ENCODE measurements at places on chromosomes 12 and 14.
A peak's percentile ranks its signal among the peaks of the same experiment; 100 is the strongest.

GRCh38 chr12:97951717-97952116, 489.1 kb downstream of the RMST start:
- no peak for DNase-seq

- DNase-seq, result peak; percentile 41
Observed at GRCh38 chr12:110248096-110248447, 33.0 kb upstream of the ATP2A2 start.

DNA sequence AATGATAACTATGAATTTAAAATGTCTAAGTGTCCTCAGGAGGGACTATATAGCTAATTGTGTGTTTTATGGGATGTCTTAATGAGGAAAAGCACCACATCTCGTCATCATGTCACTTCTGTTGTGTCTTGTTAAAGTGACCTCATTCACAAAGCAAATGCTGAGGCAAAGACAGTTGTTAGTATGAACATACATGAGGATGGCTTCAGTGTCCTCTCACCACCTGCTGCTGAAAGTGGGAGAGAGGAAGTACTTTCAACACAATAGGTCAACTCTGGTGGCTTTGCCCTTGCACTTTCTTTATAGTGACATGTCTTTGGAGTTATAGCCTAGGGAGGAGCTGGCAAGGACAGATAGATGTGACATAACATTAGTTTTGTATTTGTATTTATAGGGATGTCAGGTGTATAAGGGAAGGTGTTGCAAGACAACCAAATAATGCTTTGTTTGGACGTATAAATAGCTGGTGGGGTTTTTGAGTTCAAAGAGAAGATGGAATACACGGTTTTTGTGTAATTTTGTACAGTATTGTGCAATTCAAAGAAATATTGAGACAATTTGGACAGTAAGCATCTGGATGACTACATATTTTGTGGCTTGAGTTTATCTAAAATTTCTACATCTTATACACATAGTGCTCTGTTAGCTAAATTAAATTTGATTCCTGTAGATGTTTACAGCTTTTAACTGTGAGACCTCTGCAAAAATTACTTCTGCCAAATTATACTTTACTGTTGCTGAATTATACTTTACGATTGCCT, 131.7 kb upstream of the ATP2B1 start:
- no peak for DNase-seq

- peak; percentile 23 for DNase-seq
Observed at GRCh38 chr14:81534510-81535074, 939 bp upstream of the SEL1L start.

- no peak for DNase-seq
Observed at GRCh38 chr12:82008251-82008650, 249.1 kb upstream of the PPFIA2 start.

DNA sequence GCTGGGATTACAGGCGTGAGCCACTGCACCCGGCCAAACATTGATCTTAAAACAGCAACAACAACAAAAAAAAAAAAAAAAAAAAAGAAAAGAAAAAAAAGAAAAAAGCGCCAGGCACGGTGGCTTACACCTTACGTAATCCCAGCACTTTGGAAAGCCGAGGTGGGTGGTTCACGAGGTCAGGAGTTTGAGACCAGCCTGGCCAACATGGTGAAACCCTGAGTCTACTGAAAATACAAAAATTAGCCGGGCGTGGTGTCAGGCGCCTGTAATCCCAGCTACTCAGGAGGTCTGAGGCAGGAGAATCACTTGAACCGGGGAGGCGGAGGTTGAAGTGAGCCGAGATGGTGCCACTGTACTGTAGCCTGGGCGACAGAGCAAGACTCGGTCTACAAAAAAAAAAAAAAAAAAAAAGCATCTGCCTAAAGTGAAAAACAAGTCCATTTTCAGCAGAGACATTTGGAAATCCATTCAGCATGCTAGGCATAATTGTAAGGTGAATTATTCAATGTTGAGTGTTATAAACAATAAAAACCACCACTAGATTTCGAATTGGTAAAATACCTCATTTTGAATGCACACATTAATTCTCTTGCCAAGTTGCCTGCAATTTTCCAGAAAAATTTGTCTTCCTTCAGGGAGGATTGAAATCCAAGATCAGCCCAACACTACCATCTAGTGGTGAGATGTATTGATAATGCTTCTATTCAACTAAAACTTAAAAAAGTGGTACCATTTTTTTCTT, 8.0 kb upstream of the CERS5 start:
- DNase-seq, result peak; percentile 92

DNA sequence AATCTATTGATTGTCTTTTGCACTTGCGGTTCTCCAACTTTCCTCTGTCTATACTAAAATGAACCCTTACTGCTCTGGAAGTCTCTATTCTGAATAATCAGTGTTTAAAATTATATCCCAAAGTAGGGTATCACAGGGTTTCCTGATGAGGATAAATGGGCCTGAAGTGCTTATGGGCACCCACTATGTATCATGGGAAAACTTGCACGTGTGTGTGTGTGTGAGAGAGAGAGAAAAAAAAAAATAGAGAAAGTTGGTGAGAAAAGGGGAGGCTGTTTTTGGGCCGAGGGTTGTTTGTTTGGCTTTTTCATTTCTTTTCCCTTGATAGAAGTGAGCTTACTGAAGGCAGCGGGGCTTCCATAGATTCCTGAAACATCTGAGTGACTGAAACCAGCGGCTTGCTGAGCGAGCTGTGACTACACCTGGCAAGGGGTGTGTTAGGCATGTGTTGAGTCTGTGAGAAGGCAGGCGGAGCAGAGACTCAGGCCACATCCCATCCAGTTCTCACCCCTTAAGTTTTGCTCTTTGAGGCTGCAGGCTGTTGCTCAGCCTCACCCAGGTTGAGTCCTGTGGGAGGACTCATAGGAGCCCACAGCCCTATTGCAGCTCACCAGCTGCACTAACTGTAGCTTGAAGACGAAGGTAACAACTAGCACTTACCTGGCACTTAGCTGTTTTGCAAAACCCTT, 17.2 kb downstream of the PPFIBP1 start:
- DNase-seq, result no peak

DNA sequence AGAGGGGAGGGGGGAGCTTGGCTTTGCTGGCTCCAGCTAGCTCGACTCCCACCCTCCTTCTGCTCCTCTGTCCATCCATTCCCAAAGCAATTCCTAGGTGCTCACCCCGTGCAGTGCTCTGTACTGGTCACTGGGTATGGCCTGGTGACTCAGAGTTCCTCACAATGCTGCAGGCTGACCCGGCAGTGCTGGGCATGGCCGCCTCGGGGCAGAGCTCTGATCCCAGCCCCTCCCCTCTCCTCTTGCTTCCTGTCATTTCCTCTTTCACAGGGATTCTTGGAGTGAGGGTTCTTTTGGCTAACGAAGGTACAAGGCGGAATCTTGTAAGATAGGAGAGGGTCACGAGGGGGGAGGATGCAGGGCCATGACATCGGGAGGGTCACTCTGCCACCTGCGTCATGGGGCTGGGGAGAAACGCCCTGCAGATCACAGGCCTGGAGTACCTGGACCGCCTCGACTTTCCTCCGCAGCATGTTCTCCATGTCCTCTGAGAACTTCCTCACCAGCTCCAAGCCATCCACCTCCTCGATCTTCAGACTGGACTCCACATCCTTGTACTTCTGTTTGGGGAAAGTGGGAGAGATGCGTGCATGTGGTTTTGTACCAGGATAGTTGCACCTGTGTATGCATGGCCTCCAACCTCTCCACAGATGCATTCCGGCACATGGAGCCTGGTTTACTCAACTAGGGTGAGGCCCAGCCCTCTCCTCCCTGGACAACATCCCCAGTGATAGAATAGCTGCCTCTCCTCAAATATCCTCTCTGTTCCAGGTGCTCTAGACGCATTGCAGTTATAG, 5.7 kb downstream of the CACNA2D4 start:
- peak; percentile 24 for DNase-seq

DNA sequence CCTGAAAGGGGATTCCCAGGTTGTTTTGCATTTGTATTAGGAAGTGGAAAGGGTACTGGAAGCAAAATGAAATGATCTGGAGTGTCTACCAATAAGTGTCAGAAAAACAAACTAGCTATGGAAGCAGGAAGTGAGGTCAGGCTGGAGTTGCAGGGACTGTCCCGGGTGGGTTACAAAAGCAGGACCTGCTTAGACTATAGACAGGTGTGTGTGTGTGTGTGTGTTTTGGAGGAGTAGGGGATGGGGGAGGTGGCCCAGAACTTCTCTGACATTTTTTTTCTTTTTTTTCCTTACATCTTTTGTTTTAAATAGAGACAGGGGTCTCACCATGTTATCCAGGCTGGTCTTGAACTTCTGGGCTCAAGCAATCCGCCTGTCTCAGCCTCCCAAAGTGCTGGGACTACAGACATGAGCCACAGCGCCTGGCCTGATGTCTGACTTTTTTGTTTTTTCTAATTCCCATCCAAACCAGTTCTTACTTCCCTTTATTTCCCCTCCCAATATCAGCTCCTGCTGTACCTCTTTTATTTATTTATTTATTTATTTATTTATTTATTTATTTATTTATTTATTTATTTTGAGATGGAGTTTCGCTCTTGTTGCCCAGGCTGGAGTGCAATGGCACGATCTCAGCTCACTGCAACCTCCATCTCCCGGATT, 512 bp upstream of the RND1 start:
- DNase-seq, result no peak
